ENCODE measurements at places on chromosomes 16 and 17.

DNA sequence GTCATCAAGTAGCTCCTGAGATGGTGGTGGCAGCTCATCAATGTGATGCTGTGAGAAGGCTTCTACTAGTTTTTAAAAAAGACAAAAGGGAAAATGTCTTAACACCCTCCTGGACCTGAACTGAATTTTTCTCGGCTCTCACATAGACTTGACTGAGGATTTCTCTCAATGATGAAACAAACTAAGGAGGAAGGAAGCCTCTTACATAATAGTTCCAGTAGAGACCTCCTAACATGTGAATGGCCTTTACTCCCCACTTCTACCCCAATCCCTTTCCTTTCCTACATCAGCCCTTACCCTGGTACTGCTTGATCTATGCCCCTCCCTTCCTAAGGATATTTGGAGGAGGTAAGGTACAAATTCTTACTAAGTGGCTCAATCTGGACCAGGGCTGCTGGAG, 54.8 kb upstream of the MTMR4 start:
- no peak for DNase-seq

GRCh38 chr16:65959983-65960382, 406.5 kb upstream of the CDH5 start:
- no peak for DNase-seq

- no peak for DNase-seq
Observed at GRCh38 chr17:34081269-34081668, 173.8 kb upstream of the CCL2 start.

GRCh38 chr17:82457929-82458178, 687 bp upstream of the NARF start:
- no peak for DNase-seq

GRCh38 chr16:2473999-2474876, 689 bp upstream of the TBC1D24 start:
- DNase-seq, result peak; percentile 60

DNA sequence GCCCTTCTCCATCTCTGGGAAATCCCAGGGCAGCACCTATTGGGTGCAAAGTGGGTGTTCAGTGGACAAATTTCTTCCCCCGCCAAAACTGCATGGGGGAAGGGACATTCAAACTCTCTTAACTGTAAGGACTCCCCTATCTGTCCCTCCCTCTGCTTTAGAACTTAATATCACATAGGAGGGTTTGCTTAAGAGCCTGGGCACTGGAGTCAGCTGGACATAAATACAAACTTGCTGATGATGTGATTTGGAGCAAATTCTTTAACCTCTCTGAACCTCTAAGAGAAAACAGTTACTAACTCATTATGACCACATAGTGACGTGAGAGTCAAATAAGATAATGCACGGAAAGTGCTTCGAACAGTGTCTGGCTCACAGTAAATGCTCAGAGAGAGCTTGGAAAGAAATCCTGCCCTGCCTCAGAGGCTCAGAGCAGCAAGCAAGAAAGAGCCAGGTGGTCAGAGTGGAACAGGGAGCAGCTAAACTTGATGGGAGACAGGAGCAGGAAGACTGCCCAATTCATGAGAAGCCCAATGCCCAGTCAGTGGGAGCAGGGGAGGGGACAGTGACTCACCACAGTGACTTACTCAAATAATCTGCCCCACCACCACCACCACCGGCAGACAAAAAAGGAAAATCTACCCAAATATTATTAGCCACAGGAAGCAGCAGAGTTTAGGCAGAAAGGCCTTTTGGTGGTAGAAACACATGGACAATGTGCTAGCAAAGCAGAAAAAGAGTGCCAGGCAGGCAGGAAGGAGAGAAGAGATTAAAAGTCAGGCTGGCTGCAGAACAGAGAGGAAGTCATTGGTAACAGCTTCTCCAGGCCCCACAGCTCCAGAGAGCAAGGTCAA, 23.9 kb upstream of the CCL1 start:
- no peak for DNase-seq

- DNase-seq, result no peak
Observed at GRCh38 chr16:1493746-1494094, 560 bp downstream of the TELO2 start.

GRCh38 chr16:23206986-23207385, 24.4 kb downstream of the SCNN1G start:
- no peak for DNase-seq

DNA sequence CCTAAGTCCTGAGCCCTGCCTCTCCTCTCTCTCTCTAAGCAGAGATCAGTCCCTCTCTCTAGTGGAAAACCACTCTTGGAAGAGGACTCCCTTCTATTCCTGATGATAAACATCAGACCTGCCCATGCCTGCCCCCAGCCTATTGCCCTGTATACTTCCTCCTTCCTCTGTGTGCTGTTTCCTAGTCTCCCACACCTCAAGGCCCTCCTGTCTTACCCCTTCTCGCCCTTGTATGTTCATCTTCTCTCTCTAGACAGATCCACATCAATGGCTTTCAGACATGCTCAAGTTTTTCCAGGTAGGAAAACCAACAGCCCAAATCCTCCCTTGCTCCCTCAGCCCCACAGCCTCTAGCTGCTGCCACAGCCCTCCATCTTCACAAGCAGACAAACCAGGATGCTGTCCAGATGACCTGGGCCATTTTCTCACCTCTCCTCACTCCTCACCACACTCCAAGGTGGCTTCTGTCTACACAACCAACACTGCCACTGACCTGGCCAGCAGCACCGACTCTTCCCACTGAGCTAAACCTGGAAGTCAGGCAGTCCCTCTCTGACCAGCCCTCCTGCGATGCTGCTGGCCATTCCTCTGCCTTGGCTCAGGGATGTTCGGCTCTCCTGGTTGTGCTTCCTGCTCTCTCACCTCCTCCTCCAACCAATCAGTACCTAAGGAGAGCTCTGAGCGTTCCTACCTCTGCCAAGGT, 36.3 kb downstream of the MARF1 start:
- DNase-seq, result no peak

- DNase-seq, result peak; percentile 51
Observed at GRCh38 chr17:81831957-81832607, 1.0 kb downstream of the MCRIP1 start.

GRCh38 chr16:15608398-15609285, 34.3 kb downstream of the MARF1 start:
- no peak for DNase-seq

DNA sequence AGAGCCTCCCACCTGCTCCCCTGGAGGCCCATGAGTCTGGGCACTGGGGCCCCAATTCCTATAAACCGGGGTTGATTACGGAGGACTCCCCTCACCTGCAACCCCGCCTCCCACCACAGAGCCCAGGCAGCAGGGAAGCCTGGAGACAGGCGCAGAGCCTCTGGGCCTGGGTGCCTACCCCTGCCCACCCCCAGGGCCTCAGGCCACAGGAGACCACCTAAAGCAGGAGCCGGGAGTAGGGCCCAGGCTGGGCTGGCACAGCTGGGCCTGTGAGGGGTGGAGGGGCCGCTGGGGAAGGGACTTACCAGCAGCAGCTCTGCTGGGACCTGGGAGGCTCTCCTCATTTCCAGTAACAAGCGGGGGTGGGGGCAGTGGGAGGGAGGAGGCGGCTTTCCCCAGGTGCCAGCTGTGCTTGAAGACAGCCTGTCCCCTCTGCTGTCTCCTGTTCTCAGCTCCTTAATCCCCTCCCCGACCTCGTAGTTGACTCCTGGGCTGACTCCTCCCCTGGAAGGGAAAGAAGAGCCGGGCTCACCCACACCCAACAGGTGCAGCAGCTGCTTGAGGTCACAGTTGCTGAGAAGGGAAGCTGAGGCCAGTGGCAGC, 46.8 kb downstream of the TMEM235 start:
- no peak for DNase-seq

- no peak for DNase-seq
Observed at GRCh38 chr16:88584676-88585075, 14.5 kb downstream of the ZC3H18 start.

- no peak for DNase-seq
Observed at GRCh38 chr16:86458149-86458777, 52.1 kb upstream of the FOXF1 start.

- DNase-seq, result no peak
Observed at GRCh38 chr17:27353033-27353460, 59.1 kb downstream of the WSB1 start.

GRCh38 chr17:57096472-57097202, 11.6 kb downstream of the AKAP1 start:
- DNase-seq, result no peak

GRCh38 chr16:60788631-60789030, 1247.6 kb downstream of the CDH8 start:
- DNase-seq, result no peak

GRCh38 chr17:31654936-31655335, 204.1 kb downstream of the COPRS start:
- peak; percentile 15 for DNase-seq

DNA sequence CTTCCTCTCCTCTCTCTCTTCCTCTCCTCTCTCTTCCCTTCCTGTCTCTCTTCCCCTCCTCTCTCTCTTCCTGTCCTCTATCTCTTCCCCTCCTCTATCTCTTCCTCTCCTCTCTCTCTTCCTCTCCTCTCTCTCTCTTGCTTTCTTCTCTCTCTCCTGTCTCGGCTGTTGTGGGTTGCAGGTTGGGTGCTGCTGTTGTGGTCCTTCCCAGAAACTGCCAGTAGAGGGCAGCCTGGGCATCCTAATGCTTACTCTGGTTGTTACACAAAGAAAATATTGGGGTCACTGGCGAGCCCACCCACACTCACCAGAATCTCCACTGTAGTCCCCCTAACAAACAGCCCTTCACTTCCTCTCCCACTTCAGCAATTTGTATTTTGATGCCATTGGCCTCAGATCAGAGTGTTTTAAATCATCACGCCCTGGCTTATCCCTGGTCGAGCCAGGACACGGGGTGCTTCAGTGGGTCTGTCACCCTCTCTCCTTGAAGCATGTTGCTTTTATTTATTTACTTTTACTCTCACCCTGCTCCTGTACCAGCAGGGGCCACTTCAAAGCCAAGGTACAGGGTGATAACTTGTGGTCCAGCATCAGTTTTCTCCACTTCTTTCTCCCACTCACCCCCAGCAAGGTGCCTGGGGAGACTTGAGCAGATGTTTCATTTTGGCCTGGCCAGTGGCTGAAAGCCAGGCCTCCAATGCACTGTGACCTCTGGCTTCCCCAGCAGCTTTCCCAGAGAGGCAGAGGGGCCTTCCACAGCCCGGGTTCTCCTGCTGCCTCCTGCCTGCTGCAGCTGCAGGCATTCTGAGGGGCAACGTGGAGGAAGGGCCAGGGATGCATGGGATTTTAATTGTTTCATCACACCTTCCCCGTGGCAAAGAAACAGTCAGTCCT, 4.7 kb upstream of the MMP15 start:
- no peak for DNase-seq

DNA sequence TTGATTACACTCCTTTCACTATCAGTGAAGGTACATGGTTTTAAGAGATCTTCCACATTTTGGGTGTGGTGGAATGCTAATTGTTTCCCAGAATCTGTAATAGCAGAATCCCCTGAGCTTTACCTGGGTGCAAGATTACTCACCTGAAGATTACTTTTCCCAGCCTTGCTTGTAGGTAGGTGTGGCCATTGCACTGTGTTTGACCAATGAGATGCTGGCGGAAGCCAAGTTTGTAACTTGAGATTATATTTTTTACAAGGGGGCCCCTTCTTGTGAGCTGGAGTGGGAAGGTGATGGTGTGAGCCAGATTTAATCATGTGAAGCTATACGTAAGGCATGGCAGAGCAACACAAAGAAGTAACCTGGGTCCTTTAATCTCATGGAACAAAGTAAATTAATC, 294.3 kb downstream of the TOX3 start:
- no peak for DNase-seq

DNA sequence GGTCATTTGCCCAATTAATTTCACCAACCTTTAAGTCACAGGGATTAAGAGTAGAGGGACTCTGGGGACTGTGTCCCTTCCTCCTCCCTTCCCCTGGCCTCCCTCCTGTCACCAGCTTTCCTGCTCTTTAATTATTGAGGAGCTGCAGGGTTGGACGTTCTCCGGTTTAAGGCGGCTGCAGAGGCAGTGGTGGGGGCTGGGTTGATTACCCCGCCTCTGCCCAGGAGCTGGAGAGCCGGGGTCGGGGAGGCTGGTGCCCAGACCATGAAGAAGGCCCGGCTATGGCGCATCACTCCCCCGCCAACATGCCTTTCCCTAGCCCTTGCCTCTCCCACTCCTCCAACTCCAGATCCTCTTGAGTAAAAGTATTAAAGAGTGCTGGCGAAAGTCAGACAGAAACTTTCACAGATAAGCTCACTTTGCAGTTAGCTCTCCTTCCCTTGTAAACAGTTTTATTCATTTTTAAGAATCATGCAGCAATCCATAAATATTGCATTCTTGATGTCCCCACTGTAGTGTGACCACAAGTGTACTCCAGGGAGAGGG, 1.1 kb upstream of the FOXJ1 start:
- no peak for DNase-seq

DNA sequence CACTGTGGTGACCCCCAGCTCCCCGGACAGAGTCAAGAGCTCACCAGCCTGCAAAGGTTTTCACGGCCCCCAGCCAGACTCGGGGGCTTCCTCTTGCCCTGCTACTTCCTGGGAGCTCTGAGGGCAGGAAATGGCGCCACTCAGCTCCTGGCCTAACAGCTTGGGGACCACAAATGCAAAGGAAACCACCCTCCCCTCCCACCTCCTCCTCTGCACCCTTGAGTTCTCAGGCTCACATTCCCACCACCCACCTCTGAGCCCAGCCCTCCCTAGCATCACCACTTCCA, 375 bp upstream of the SPN start:
- peak; percentile 34 for DNase-seq

GRCh38 chr17:49691677-49692191, 13.8 kb upstream of the SPOP start:
- no peak for DNase-seq

GRCh38 chr16:56558024-56558747, 6.7 kb upstream of the MT4 start:
- DNase-seq, result no peak

DNA sequence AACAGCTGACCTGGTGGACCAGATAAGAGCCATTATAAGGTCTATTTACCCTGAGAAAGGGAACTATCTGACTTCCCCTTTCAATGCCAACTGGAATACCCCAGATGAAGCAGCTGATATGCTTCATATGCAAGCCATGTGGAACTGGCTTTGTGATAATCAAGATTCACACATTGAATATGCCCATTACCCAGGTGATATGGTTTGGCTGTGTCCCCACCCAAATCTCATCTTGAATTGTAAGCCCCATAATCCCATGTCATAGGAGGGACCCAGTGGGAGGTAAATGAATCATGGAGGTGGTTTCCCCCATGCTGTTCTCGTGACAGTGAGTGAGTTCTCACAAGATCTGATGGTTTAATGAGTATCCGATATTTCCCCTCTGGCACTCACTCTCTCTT, 42.1 kb downstream of the IKZF3 start:
- no peak for DNase-seq

DNA sequence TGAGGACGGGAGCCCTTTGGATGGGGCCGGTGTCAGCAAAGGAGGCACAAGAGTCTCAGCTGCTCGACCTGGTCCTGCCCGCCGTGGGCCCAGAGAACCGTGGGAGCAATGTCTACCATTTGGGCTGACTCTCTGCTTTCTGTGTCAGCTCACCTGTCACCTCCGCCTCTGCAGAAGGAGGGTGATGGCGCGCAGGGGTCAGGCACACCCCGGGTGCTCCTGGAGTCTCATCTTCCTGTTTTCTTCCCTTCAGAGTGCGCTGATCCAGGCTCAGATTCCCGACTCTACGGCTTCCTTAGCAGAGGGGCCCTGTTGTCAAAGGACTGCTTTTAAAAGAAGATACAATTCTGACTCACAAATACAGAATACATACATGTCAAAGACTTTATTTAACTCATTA, 167.1 kb downstream of the BANP start:
- DNase-seq, result no peak

GRCh38 chr17:1779571-1780131, 17.8 kb downstream of the SERPINF1 start:
- DNase-seq, result no peak
